NCI-H774 (cell line): ENCODE measurements at places on chromosomes 7 and 10.

DNA sequence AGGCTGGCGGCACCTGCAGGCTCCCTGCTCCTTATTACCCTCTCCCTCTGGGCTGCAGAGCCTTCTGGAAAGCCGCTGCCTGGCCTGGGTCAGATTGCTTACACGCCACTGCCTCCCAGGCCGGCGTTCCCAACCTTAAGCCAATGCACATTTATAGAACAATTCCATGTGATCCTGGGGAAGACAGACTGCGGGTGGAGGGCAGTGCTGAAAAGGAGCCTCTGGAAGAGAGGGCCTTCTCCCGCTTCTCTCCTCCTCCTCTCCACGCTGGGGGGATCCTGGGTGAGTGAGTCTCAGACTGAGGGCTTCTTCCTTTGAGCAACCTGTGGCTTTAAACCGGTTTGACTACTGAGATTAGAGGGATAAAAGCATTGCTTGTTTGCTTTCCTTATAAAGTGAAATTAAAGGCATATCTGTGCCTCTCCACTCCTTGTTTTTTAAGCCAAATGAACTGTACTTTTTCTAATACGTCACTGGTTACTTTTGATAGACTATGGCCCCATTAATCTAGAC, 5.5 kb downstream of the TACC2 start:
- no peak for DNase-seq

- no peak for DNase-seq
Measured at GRCh38 chr7:16803881-16804673, 722 bp downstream of the AGR2 start.

- DNase-seq, result peak; percentile 17
Measured at GRCh38 chr10:118543714-118544400, 51.6 kb downstream of the PRLHR start.

DNA sequence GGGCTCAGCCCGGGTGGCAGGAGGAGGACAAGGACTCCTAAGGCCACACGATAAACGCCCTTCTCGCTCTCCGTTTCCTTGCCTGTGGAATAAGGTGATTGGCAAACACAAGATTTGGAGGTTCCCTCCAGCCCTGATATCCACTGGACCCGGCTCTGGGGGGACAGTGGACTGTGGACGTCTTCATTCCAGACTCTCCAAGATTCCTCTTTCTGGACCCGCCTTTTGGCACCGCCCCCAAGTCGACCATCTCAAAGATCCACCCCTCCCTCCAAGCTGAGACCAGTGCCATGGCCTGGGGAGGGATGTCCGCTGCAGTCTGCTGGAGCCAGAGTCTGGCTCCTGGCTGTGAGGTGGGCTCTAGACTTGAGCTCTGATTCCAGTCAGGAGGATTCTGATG, 23.6 kb downstream of the ZNF783 start:
- no peak for DNase-seq

GRCh38 chr10:52617346-52617745, 155.2 kb downstream of the MBL2 start:
- DNase-seq, result no peak

GRCh38 chr7:68420342-68421192, 1177.7 kb upstream of the AUTS2 start:
- DNase-seq, result no peak

- peak; percentile 89 for DNase-seq
Measured at GRCh38 chr10:5314840-5315239, 49.9 kb upstream of the UCN3 start.

DNA sequence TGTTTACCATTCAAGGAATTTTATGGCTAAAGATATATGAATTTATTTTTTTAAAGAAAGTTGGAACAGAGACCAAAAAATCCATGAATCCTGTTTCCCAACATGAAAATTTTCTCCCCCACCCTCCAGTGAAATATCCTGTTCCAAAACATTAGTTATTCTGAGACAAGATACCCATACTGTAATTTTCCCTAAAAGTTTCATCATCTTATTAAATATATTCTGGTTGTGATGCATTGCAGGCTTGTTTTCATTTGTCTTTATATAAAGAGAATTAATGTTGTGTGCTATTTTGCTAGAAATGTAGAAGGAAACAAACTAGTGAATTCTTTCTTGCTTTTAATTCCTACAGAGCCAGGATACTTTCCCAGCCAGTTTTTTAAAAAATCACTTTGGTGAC, 106.6 kb downstream of the EXOC4 start:
- no peak for DNase-seq

DNA sequence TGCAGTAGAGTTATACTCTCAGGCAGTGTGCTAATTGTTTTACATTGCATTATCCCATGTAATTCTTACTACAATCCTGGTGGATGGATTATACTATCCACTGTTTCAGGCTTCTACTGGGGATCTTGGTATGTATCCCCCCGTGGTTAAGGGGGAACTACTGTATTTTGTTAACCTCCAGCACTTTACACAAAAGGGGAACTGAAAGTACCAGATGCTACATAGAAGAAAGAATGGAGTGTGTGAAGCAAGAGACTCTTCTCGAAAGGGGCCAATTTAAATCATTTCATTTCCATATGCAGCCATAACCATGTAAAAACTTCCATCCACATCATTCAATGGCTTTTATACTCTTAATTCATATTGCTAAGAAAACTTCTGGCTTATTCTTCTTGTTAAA, 69.4 kb downstream of the C1GALT1 start:
- DNase-seq, result no peak

GRCh38 chr7:90728568-90728967, 132.4 kb downstream of the CDK14 start:
- DNase-seq, result no peak

GRCh38 chr7:64611717-64612116, 48.8 kb upstream of the ZNF680 start:
- DNase-seq, result no peak

GRCh38 chr7:86790383-86790782, 146.7 kb downstream of the GRM3 start:
- DNase-seq, result no peak

DNA sequence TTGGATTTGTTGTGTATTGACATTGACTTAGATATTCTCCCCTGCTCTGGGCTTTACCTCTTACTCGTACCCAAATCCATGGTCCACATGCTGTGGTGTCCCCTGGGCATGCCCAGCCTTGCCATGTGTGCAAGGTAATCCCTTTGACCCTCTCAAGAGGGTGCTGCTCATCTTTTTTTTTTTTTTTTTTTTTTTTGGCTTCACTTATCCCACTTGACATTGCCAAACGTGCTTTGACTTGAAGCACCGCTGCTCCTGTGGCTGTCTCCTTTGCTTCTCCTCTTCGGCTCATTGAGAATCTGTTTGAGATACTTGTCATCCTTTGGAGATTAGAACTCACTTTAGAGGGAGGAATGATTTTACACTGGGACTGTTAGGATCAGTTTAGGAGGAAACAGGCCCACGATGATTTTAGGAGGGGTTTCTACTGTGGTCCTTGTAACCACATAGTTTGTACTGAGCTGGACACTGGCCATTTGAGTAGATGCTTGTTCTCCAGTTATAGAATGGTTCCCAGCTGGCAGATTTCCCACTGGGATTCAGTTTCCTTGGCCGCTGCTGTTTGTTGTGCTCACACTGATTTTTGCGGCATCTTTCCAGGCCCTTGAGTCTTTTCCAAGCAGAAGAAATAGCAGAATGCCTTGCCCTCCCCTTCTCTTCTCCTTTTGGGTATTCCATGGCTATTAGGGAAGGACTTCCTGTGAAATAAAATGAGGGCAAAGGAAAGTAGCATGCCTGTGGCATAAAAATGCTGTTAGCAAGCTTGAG, 184.8 kb downstream of the AUTS2 start:
- DNase-seq, result no peak

GRCh38 chr10:109411917-109412316, 511.4 kb downstream of the XPNPEP1 start:
- DNase-seq, result no peak

DNA sequence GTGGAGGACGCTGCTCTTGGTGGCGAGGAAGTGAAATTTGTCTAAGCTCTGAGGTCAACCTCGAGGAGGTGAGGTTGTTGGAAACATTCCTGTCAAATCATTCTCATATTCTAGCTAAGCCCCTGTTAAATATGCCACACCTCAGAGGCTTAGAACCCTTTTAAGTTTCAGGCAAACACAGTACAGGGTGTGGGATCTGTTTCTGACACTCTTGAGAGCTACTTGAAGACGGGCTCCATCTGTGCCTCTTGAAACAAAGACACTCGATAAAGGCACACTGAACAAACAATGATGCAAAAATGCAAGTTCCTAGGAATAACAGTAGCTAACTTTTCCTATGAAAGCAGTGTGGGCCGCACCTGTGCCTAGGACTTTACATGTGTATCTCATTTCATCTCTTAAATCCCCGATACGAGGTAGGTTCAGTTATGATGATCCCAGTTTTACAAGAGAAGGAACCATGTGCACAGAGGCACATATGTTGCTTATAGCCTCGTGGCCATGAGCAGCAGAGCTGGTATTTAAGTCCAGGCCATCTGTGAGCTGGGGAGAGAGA, 299.2 kb downstream of the CCDC3 start:
- DNase-seq, result no peak

DNA sequence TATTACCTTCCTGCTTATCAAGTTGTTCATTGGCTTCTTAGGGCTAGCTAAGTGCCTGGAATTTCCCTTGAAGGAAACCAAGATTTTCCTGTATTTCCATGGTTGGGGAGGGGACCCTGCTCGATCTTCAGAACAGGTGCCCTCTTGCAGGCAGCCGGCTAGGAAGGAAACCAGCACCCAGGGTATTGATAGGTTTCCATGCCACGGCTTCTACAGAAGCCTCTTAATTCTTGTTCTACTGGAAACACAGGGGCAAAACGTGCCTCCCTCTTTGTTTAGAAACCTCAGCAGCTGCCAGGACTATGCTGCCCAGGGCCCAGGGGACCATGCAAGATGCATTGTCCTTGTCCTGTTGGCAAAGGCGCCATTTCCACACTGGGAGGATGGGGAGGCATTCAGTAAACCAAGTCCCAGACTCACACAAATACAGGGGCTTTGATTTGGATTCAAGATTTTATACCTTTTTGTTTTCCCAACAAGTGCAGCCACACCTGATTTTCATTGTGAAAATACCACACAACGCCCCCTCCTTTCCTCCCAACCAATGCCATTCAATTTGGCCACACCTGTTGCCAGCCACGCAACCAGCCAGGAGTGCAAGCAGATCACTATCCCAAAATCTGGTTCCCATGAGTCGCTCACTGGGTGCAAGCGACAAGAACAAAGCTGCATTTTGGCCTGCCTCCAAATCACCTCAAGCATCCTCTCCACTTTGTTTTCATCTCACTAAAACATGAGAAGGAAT, 29.6 kb downstream of the C10orf71 start:
- DNase-seq, result no peak

- DNase-seq, result no peak
Measured at GRCh38 chr7:109986701-109987100, 1104.2 kb upstream of the LRRN3 start.

DNA sequence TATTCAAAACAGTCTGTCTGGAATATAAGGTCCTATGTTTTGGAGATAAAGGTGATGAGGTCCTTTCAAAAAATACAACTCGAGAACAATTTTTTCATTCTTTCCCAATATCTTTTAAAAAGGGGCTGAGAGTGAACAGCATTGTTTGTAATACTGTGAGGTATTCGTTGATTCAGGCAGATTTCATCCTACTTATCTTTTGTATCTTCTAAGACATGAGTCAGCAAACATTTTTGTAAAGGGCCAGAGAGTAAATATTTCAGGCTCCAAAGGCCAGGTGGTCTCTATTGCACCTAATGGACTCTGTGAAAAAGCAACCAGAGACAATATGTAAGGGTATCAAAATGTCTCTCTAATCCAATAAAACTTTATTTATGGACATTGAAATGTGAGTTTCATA, 8.1 kb upstream of the ANK3 start:
- DNase-seq, result no peak

DNA sequence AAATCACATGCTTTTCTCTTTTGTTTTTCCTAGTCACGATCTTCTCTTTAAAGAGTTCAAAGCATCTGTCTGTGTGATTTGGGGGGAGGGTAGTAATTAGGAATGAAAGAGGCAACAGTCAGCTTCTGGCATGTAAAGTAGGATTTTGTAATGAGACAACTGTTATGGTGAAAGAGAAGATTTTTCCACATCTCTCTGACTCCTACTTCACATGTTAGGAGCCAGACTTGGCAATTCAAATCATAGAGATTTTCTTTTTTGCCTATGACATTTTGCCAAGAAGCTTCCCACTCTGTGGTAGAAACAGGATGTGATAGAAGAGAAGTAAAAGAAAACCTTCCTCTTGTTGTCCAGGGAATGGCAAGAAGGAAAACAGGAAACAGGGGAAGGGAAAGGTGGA, 38.3 kb upstream of the KLHL7 start:
- DNase-seq, result no peak

- DNase-seq, result peak; percentile 49
Measured at GRCh38 chr7:45921381-45921698, 268 bp upstream of the IGFBP3 start.

DNA sequence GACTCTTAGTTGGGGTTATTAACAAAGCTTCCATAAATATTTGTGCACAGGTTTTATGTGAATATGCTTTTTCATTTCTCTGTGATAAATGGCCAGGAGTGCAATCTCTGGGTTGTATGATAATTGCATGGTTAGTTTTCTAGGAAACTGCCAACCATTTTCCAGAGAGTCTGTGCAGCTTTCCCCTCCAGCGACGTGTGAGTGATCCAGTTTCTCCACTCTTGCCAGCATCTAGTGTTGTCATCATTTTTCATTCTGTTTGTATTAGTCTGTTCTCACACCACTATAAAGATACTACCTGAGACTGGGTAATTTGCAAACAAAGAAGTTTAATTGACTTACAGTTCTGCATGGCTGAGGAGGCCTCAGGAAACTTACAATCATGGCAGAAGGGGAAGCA, 319.6 kb upstream of the SHH start:
- DNase-seq, result no peak

- peak; percentile 63 for DNase-seq
Measured at GRCh38 chr10:74875966-74876365, 49.6 kb downstream of the KAT6B start.

- no peak for DNase-seq
Measured at GRCh38 chr10:113438652-113439051, 114.2 kb upstream of the HABP2 start.

DNA sequence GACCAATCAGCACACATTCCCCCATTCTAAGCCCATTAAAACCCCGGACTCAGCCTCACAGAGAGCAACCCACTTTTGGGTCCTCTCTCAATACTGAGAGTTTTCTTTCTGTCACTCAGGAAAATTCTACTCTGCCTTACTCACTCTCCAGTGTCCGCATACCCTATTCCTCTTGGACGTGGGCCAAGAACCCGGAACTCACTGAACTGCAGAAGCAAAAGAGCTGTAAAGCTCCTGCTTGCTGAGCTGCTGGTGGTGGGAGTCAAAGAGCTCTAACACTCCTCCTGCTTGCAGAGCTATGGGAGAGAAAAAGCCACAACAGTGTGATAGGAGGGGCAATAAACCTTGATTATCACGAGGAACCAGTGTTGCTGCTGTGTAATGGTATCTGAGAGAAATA, 386.9 kb downstream of the POM121L12 start:
- no peak for DNase-seq
